Ascending aorta (tissue), 2 donors: ENCODE measurements at places on chromosomes 16 and 17. TPM values are rescaled to one million over a fixed set of nuclear protein-coding genes. Genes with fewer than 3 reads are reported as not detected.

DNA sequence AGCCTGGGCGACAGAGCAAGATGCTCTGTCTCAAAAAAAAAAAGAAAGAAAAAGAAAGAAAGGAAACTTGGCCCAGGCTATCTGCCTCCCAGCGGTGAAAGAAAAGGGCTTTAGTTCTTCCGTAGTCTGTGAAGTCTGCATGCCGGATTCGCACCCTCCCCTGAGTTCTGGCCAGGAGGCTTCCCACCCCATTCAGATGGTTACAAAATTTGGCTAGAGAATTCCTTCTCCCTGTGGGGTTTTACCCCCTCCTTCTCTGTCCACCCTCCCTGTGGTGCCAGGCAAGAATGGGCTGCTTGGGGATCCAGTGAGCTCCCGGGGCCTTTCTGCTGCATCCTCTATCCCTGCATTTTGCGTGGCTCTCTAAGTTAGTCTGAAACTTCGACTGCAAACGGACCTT is 37.8 kb downstream of the PAFAH1B1 start:
- DNase-seq: no peak

DNA sequence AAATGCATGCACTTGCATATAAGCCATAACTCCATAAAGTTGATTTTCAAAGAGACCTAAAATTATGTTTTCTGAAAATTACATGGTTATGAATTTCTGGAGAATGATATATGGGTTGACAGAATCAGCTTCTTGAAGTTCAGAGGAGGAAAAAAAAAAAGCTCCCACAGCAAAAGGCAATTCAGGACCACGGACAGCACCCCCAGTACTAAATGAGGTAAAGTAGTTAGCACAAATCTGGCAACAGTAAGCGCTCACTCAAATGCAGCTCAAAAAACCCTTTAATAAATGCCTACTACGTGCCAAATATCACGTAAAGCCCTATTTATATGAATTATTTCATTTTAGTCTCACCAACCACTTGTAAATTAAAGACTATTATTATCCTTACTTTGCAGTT is 135.2 kb downstream of the SHISA9 start:
- no peak for DNase-seq

DNA sequence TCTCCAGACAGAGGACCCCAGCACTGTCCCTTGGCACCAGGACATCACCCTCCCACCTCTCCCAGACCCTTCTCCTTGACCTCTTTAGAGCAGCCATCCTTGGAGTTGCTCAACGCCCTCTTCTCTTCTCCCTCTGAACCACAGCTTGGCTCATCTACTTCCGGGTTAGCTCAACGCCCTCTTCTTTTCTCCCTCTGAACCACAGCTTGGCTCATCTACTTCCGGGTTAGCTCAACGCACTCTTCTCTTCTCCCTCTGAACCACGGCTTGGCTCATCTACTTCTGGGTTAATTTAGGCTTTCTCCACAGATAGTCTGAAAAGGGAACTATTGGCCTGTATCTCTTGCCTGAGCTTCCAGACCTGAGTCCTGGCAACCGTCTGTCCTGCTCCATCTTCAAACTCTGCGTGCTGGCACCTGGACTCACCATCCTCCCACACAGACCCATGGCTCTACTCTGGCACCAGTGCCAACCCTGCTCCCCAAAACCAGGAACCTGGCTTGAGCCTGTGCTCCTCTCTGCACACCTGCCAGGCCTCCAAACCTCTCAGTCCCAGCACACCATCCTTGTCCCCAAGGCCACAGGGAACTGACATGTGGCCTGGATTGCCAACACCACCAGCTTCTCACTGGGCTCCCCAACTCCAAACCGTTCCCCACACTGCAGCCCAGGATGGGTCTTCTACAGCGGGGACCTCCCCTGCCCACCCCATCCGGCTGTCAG is 25.3 kb upstream of the FAAP100 start:
- no peak for DNase-seq

DNA sequence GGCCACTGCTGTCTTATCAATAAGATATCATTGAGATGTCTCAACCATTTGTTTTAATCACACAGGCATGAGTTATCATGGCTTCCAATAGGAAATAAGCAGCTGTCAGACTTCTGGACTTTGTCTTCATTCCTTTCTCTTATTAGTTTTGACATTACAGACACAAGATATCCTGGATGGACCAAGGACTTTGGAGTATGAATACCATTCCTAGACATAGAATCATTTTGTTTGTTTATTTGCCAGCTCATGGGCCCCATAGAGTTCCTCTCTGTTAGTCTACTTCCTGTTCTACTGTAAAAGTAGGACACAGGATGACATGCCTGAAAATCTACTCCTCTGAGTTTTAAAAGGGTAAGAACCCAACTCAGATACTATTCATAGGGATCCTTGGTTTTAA is 77.7 kb upstream of the KCNJ16 start:
- no peak for DNase-seq

DNA sequence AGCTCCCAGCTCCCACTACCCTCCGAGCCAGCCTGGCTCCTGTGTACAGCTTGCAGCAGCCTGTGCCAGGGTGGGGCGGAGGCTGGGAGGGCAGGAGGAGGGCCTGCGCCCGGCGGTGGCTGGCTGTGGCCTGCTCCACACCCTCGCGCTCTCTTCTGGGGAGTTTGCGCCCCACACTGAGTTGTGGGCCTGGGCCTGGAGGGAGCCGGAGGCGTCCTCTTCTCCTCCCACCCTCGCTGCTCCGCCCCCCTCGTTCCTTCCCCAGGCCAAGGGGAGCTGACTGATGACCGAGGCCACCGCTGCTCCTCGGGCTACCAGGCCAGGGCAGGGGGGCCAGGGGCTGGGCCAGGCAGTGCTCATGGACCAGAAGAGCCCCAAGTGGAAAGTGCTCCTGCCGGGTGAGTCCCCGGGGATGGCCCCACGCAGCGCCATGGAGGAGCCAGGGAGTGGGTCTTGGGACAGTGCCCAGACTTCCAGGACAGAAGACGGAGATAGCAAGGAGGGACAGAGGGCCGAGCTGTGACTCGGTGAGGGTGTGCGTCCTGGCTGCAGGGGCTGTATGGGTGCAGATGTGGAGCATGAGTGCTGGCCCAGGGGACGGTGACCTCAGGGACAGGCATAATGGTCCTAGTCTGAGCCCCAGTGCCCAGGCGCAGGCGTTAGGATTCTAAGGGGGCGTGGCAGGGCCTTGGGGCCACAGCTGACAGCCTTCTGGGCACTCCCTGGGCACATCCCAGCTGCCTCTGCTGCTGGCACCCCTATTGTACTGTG is 242.1 kb upstream of the GSE1 start:
- DNase-seq: no peak

APOBR gene
- 1.2 TPM for total RNA-seq

GRCh38 chr17:35747540-35748017 is 5.5 kb downstream of the GAS2L2 start:
- DNase-seq: no peak

OSGIN1 gene
- 7.8 TPM for total RNA-seq

DNA sequence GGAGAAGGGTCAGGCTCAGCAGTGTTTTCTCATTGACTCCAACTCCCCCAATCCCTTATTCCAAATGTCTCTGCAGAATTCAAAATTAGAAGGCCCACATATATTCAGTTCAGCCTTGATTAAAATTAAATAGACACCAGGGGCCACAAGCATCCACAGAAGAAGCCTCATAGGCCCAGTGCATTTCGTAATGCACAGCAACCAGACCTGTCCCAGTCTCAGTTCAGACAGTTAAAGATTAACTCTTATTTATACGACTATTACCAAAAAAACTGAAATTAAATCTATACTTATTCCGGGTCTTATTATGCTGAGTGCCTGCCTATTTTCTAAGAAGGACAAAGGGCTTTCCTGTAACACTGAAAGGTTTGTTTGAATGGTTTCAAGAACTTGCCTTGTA is 41.8 kb upstream of the GSG1L start:
- DNase-seq: no peak

ARHGDIG gene
- total RNA-seq: not detected

TMEM100 gene
- total RNA-seq: 1.7 TPM

- no peak for DNase-seq
These were observed 108.2 kb downstream of the VAT1L start for GRCh38 chr16:77896415-77897128.

SLFN12 gene
- 6.8 TPM for total RNA-seq

- DNase-seq: no peak
These were observed 4.1 kb downstream of the ST6GALNAC2 start for GRCh38 chr17:76581515-76581914.

DNA sequence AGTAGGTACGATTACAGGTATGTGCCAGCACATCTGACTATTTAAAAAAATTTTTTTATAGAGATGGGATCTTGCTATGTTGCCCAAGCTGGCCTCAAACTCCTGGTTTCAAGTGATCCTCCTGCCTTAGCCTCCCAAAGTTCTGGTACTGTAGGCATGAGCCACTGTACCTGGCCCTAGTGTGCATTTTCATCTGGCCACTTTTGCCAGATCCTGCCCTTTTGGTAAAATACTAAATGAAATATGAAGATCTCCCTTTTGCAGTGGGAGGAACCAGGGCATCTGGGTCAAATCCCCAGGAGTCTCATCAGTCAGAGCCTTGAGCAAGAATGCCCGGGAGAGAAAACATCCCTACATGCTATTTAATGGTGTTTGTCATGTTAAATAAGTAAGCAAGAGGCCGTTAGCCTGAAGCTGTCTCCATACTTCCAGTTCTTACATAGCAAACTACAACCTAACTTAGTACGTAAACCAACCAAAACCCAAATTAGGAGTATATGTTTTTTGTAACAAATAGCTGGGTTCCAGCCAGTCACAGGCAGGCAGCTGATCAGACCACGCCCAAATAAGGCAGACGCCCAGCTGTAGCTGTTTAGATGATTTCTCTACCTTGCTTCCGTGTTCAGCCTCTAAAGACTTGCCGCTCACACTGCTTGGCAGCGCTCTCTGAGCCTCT is 46.5 kb upstream of the CLEC18A start:
- DNase-seq: no peak

DNA sequence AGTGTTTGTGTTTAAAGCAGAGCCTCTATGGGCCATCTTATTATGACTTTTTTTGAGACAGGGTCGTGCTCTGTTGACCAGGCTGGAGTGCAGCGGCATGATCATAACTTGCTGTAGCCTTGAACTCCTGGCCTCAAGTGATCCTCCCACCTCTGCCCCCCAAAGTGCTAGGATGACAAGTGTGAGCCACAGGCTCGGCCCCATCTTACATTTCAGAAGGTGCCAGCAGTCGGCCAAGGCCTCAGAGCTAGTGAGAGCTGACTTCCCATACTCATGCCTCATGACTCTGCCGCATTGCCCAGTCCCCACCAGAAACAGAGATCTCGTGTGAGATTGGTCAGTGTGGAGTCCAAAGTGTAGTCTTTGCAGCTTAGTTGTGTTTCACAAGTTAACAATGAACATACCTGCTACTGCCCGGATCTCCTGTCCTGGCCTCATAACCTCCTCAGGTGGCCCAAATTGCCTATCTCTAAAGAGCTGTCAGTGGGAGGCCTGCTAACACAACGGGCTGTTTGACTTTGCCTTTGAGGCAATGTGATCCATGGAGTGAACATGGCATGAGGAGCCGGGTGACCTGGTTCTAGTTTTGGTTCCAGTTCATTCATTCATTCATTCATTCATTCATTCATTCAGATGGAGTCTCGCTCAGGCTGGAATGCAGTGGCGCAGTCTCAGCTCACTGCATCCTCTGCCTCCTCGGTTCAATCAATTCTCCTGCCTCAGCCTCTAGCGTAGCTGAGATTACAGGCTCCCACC is 13.7 kb downstream of the MINK1 start:
- no peak for DNase-seq
